Femur (tissue), 1 donor: ENCODE measurements at places on chromosomes 16 and 17.

- peak; percentile 51 for DNase-seq
Observed at GRCh38 chr17:79082311-79083190, 7.9 kb downstream of the ENGASE start.

GRCh38 chr16:2092256-2092620 is 43.5 kb downstream of the PKD1 start:
- DNase-seq = no peak

GRCh38 chr16:29994600-29995323 is 655 bp downstream of the HIRIP3 start:
- no peak for DNase-seq

- peak; percentile 79 for DNase-seq
Observed at GRCh38 chr17:39667945-39668924, at the start of gene PNMT. PNMT (plus strand) TSS chr17:39668453; CDS start chr17:39668476, 23 bp downstream.

DNA sequence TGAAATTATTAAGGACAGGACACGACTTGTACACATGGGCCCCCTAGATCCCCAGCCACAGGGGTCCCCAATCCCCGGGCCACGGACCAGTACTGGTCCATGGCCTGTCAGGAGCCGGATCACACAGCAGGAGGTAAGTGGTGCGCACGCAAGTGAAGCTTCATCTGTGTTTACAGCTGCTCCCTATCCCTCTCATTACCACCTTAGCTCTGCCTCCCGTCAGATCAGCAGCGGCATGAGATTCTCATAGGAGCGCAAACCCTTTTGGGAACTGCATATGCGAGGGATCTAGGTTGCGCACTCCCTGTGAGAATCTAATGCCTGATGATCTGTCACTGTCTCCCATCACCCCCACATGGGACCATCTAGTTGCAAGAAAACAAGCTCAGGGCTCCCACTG is 137.8 kb upstream of the ZFHX3 start:
- DNase-seq = no peak

DNA sequence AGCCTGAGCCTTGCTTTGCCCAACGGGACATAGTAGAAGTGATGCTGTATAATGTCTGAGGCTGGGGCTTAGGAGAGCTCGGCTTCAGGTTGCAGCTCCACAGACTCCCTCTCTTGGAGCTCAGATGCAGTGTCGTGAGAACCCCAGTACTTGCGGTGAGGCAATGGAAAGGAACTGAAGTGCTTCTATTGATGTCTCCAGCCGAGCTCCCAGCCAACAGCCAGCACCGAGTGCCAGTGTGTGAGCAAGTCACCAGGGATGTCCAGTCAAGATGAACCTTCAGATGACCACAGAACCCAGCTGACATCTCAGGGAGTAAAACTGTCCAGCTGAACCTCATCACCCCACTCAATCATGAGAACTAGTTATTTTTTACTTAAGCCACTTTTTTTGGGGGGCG is 268.1 kb downstream of the IRF8 start:
- no peak for DNase-seq

GRCh38 chr17:72916991-72917390 is 175.5 kb downstream of the SLC39A11 start:
- DNase-seq = no peak
